ENCODE measurements at places on chromosomes 5 and 9.

GRCh38 chr9:106861640-106862109 lies 1.3 kb upstream of the ZNF462 start:
- no peak for DNase-seq

GRCh38 chr5:147753765-147754164 lies 28.8 kb downstream of the JAKMIP2 start:
- DNase-seq = no peak

GRCh38 chr5:14457476-14457875 lies 124.1 kb upstream of the OTULINL start:
- DNase-seq = no peak

- no peak for DNase-seq
Observed at GRCh38 chr9:93262537-93263310, 78.8 kb downstream of the WNK2 start.

- DNase-seq = peak; percentile 32
Observed at GRCh38 chr9:21965401-21965951, 28.7 kb downstream of the CDKN2A start.

- DNase-seq = no peak
Observed at GRCh38 chr9:32348106-32348695, 36.2 kb upstream of the ACO1 start.

- DNase-seq = no peak
Observed at GRCh38 chr9:112338561-112338960, 5.1 kb upstream of the PTBP3 start.

GRCh38 chr5:177440211-177440989 lies 6.2 kb upstream of the PRR7 start:
- peak; percentile 50 for DNase-seq

GRCh38 chr5:65874241-65874640 lies 52.1 kb upstream of the ERBIN start:
- DNase-seq = no peak

- DNase-seq = no peak
Observed at GRCh38 chr5:35920890-35921289, 17.5 kb downstream of the CAPSL start.

- peak; percentile 58 for DNase-seq
Observed at GRCh38 chr9:127214421-127215267, 49.9 kb upstream of the GARNL3 start.

- no peak for DNase-seq
Observed at GRCh38 chr5:43000111-43000840, 39.8 kb downstream of the ANXA2R start.

DNA sequence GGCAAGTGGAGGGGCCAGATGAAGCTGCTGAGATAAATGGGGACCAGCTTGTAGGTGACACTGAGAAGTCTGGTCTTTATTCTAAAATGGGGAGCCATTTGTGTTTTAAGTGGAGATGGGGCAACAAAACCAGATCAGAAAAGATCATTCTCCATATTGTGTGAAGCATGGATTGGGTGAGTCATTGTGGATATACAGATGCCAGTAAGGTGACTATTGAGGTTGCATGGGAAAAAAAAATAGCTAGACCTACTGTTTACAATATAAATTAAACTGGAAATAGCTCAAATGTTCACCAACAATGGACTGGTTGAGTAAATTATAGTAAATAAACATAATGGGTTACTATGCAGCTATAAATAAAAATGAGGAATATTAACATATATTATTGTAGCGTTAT lies 5.4 kb upstream of the MAP1B start:
- DNase-seq = no peak

GRCh38 chr5:171623551-171624097 lies 162.0 kb upstream of the SMIM23 start:
- no peak for DNase-seq

- DNase-seq = no peak
Observed at GRCh38 chr9:18588002-18588401, 114.0 kb downstream of the ADAMTSL1 start.
